HAP-1 (cell line): ENCODE measurements at places on chromosomes 16 and 17.

- no peak for DNase-seq
Measured at GRCh38 chr17:64706224-64707049, 44.3 kb upstream of the SMURF2 start.

GRCh38 chr16:11627822-11628457 lies 40.3 kb upstream of the SNN start:
- DNase-seq: no peak

- no peak for DNase-seq
Measured at GRCh38 chr17:40896916-40897455, 11.9 kb upstream of the KRT20 start.

- no peak for DNase-seq
Measured at GRCh38 chr17:57354673-57355072, 98.3 kb downstream of the MSI2 start.

- DNase-seq: no peak
Measured at GRCh38 chr16:9309844-9310243, 218.4 kb downstream of the HAPSTR1 start.

- DNase-seq: no peak
Measured at GRCh38 chr17:69900829-69901228, 174.2 kb upstream of the KCNJ16 start.

DNA sequence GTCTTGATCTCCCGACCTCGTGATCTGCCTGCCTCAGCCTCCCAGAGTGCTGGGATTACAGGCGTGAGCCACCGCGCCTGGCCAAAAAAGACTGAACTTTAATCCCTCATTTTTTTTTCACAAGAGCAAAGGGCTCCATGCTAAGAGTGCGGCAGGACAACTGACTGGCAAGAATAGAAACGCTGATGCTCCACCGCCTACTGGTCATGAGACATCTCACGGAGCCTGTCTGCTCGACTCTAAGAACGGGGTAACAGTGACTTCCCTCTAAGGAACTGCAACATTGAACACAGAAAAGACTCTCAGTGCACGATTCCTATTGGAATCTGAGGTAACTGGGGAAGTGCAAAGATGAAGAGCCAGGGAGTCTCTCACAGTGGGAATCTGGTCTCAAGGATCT lies 23.9 kb downstream of the HIGD1B start:
- DNase-seq: no peak

DNA sequence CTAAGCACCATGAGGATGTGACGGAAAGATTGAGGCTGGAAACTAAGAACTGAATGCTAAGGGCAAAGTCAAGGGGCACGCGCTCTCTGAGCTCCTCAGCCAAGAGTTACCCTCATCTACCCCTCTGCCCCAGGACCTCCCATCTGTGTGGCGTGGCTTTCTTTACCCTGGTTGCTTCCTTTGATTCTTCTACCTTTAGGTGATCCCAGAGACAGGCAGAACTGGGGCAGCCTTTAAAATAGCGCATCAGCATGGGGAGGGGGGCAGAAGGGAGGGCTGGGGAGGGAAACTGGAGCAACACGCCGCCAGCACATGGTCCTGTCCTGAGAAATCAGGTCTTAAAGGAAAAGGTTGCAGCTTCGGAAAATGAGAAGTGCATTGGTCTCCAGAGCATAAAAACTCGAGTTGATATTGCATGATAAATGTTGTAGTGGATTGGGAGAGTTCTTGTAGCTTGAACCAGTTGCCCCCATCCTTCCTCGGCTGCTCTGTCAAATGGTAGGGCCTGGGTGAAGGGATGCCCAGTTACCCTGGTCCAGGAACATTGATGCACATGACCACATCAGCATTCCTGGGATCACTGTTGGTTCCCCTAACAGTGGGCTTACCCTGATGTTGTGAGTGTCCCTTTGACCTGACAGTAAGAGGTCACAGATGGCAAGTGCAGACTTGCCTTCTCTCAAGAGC lies 29.7 kb downstream of the LDHD start:
- no peak for DNase-seq

GRCh38 chr17:34998205-34998604 lies 17.9 kb downstream of the LIG3 start:
- peak; percentile 78 for DNase-seq
